ENCODE measurements at places on chromosomes 12 and 14.

GRCh38 chr12:10661338-10661737, 12.5 kb downstream of the STYK1 start:
- no peak for DNase-seq

DNA sequence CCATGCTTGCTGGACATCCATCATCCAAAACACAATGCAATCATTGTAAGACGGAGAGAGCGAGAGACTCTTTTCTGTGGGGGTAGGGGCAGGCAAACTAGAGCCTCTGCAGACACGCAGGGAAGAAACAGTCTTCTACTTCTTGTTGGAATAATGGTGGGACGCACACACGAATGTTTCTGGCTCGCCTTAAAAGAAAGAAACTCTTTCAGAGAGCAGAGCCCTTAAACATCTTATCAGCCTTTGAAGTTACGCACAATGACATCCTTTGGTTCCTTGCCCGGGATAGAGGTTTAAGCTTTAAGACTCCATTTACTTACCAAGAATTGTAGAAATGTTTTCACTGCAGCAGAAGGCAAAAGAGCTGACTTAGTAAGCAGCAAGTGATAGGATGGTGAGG, 133.8 kb upstream of the FOXN3 start:
- DNase-seq, result no peak

DNA sequence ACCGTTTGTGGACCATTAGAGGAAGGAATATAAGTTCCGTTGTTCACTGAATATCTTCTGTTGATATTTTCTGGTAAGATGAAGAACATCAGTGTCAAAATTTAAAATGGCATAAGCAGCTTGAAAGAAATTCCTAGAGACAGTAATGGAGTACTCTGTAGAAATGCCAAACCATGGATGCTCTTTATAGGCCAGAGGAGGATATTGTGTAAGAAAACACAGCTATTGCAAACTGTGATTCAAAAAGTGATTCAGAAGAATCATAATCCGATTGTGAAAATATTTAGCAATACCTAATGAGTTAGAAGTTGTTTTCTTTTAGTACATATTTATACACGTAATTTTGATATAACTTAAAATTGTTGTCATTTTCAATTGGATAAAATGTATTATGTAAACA, 102.8 kb downstream of the SLC16A7 start:
- DNase-seq, result no peak

- DNase-seq, result peak; percentile 59
Measured at GRCh38 chr12:124680863-124681778, 113.7 kb upstream of the NCOR2 start.

- DNase-seq, result no peak
Measured at GRCh38 chr12:27686147-27686546, 10.1 kb upstream of the REP15 start.

- no peak for DNase-seq
Measured at GRCh38 chr14:89370381-89370780, 46.7 kb downstream of the FOXN3 start.

DNA sequence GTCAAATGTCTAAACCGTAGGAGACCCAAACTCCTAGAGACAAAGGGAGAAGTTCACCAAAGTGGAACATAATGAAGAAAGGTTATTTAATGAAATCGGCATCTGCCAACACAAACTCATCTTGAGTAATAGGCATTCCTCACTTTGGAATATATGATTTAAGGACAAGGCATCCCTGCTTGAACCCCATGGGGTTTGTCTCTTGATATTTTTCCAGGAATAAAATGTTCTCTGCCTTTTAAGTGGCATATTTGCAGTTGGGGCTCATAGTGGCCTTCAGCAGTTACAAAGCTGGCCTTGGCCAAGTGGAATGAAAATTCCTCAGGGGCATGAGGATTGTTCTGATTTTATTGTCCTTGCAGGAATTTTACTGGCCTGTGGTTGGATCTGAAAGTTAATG, 7.1 kb downstream of the POP5 start:
- DNase-seq, result no peak

DNA sequence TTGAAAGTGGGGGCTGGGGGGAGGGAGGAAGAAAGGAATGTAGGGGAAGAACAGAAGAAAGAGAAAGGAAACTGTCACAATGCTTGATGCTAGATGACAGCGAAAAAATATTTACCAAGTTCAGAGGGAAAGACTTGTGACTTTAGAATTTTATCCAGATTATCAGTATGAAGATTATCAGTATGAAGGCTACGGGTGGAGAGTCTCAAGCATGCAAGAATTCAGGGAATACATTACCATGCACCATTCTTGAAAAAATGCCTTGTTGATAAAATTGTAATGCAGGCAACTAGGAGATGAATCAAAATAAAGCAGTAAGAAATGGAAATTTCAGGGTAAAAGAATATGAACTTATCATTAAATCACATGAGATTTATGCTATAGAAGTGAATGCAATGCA, 376.8 kb downstream of the PCNX1 start:
- no peak for DNase-seq

DNA sequence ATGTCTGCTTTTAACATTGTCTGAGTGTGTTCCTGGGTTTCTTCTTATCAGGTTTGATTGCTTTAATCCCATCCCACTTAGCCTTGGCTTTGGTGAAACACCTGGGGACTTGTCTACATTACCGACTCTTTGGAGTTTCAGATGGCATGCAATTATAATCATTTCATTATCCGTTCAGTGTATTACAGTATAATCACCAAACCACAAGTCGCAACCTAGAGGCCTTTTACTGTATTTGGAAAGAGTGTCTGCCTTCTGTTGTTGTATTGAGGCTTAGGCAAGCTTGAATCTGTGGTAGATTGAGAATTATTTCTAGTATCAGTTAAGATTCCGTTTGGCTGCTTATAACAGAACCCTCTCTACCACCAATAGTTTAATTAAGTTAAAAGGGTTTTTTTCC, 103.9 kb downstream of the TGFB3 start:
- no peak for DNase-seq

GRCh38 chr12:26298785-26299621, 103.6 kb downstream of the SSPN start:
- peak; percentile 42 for DNase-seq

DNA sequence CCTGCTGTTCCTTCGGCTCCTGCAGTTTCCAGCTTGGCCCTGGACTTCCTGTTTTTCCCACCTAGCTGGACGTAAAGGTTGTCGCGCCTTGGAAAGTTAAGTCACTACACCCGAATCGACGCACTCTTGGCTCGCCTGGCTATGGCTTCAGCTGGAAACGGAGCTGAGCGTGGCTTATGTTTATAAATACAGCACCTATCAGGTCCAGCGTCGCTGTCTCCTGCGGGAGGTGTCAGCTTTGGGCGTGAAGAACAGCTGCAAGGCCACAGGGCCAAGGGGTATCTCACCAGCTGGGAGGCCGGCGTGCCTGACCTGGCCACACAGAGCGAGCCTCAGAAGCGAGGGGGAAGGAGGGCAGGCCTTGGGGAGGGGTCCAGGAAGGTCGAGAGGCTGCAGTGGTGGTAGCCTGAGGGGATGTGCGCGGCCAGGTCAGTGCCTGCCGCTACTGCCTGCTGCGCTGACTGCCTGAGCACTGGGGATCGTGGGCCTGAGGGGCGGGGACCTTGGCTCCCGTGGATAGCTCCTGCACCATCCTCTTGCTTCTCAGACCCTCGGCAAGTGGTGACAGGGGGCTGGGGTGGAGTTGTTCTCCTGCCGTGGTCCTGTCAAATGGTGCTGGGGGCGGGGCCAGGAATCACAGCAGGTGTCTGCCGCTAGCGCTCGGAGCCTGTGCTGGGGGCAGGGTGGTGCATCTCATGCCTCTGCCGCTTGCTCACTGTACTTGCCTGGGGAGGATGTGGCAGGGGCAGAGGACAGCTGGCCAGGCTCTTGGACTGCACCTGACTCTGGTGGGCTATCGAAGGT, 12.5 kb downstream of the PACS2 start:
- no peak for DNase-seq

DNA sequence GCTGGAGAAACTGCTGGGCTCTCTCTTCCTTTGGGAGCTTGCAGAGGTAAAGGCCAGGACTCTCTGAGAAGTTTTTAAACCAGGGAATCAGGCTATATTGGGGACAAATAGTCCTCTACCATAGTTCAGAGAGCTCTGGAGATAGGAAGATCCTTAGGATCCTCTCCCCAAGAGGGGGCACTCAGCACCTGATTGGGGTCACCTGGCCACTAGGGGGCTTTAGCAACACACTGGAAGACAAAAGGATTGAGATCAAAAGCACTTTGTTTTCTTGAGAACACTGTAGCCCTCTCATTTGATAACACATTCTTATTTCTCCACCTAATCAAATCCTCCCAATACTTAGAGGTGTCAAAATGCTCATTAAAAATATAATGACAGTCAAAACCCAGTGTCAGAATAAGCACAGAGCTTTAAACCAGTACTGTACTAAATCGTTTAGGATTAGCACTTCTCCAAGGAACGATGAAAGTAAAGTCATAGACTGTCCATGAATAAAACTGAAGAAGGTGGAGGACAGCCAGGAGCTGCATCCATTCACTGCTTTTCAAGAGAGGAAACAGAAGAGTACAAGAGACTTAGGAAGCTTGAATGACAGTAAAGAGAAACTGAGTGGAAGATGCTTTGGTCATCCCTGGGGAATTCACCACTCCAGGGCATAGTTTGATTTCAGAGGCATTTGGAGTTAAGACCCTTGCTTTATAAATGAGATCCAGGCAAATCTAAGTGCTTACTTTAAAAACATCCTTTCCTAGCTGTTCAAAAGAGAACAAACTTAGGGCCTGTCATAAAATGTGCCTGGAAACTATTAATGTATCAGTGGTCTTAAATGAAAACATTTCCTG, 26.5 kb downstream of the BMP4 start:
- DNase-seq, result no peak

- no peak for DNase-seq
Measured at GRCh38 chr12:77225373-77225772, 160.0 kb upstream of the E2F7 start.

DNA sequence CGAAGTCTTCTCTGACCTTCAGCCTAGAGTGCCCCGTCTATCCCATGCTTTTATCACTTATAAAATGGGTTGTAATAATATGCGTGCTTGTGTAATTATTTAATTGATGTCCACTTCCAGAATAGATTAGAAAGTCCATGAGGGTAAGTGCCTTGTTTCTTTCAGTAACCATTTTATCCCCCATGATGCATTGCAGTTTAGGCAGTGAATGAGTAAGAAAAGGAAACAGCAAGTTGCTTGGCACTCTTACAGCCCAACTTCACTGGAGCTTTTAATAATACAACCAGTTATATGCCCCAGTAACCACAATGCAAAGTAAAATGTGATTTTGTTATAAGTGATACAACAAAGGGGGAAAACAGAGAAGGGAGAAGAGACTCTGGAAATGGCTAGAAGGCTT, 287.3 kb downstream of the MED13L start:
- DNase-seq, result no peak

GRCh38 chr12:47819138-47819895, 386 bp downstream of the HDAC7 start:
- no peak for DNase-seq

- no peak for DNase-seq
Measured at GRCh38 chr12:119601877-119602733, 8.5 kb downstream of the TMEM233 start.

- no peak for DNase-seq
Measured at GRCh38 chr12:42481368-42481767, 108.2 kb downstream of the PRICKLE1 start.

DNA sequence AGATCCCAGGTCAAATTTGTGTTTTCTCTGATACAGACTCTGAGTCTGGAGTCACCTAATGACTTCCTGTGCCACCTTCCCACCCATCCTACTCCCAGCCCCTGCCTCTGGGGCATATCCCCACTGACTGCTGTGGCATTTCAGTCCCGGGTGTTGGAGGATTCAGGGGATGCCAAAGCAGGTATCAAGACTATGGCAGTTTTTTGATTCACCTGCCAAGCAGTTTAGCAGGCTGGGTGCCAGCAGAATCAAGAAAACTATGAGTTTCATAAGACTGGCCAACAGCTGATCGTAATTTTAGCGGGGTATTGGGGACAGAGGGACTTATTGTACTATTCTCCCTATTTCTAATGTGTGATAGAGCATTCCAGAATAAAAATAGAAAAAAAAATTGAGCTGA, 4.6 kb downstream of the PLEKHH1 start:
- DNase-seq, result no peak

GRCh38 chr14:44928793-44929192, 33.0 kb downstream of the KLHL28 start:
- DNase-seq, result no peak

DNA sequence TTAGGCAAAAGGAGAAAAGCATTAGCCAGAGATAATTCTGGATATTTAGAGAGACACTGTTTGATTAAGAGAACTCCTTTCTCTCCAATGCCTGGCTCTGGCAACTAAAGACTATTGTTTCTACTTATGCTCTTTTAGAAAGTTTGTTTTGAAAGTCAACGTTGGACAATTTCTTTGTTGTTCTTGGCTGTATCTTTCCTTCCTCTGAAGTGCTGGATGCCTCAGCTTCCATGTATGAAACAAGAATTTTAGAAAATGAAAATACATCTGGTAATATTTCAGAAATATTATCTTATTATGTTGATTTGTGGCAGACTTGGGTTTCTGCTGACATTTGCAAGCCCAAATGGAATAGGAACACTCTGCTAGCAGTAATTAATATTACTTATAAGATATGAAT, 382.6 kb downstream of the SNAPC1 start:
- DNase-seq, result no peak

- DNase-seq, result no peak
Measured at GRCh38 chr14:22854963-22855724, 16.4 kb upstream of the LRP10 start.

GRCh38 chr14:100278702-100279101, 27.5 kb downstream of the SLC25A29 start:
- no peak for DNase-seq

DNA sequence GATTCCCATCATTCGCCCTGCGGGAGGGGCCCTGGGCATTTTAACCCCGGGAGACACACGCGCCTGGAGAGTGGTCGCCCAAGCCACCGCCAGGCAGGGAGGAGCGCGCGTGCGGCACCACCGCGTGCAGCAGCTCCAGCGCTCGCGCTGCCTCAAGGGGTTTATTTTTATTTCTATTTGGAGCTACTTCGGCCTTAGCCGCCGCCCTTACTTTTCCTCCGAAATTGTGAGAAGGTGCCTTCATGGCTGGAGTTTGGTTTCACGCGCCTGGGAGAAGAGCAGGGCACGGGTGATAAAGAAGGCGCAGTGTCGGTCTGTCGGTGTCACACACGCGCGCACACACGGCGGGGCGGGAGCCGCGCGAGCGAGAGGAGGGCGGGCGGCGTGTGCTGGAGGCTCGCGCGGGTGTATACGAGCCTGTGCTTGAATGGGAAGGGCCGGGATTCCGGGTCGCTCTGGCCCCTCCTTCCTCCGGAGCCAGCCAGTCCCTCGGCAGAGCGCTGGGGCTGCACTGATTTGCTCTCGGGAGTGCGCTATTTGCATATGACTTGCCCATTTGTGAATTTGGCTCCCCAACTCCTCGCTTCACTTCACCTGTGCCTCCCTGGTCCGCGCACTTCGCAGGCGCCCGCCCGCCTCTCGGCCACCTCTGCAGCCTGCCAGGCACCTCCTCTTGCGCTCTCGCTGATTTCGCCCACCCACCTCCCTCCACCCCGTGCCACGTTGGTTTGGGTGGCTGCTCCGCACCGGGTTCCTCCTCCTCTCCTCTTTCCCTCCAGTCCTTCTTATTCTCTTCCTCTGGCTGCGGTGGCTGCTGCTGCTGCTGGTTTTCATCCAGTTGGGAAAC, 932.3 kb downstream of the DIO2 start:
- DNase-seq, result no peak

- no peak for DNase-seq
Measured at GRCh38 chr12:43836475-43836989, 651 bp downstream of the TMEM117 start.

- DNase-seq, result no peak
Measured at GRCh38 chr12:81295251-81295650, 217.4 kb downstream of the ACSS3 start.

GRCh38 chr14:99647411-99647810, 2.5 kb downstream of the HHIPL1 start:
- no peak for DNase-seq
